Mesenteric fat pad (tissue), 1 donor: ENCODE measurements at places on chromosomes 7 and 10. TPM values are rescaled to one million over a fixed set of nuclear protein-coding genes. Genes with fewer than 3 reads are reported as not detected.

FANK1 gene
- total RNA-seq: 0.42 TPM

- DNase-seq: peak; percentile 43
Observed at GRCh38 chr7:3143869-3144775, 100.5 kb upstream of the CARD11 start.

DNA sequence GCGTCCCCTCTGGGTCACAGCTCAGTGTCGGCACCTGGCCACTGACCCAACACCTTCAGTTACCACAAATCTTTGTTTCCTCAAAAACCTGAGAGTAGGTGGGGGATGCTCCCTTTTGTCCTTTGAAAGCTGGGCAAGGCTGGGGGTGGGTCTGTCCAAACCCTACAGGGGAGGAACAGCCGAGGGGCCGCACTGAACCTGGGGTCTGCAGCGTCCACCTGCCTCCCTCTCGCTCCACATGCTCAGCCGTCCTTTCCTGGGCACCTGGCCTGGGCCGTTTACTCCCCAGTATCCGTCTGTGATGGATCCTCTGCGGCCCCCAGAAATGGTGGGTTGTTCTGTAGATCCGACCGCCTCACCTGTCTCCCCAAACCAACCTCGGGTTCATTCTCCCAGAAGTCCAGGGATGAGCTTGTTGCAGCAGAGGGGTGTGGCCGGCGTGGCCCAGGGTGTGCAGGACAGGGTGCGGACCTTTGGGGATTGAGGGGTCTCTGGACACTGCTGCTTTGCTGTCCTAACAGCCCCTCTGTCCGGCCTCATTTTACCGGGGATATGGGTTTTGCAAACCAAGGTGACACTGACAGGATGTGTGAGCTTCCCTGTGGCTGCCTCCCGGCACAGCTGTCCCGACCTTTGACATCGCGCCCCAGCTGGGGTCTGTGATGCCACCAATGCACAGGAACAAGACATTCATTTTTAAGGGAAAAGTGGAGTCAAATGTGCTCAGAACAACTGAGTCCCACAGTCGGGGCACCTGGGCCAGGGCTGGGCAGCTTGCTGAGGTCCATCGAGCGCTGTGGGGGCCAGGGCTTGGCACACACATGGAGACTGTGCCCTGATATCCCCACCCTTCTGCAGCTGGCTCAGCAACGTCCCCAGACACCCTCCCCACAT, 115.9 kb downstream of the VIPR2 start:
- peak; percentile 78 for DNase-seq

- no peak for DNase-seq
Observed at GRCh38 chr7:43592326-43592725, 9.4 kb downstream of the STK17A start.

- no peak for DNase-seq
Observed at GRCh38 chr7:66304536-66304935, 99.4 kb downstream of the TPST1 start.

DNA sequence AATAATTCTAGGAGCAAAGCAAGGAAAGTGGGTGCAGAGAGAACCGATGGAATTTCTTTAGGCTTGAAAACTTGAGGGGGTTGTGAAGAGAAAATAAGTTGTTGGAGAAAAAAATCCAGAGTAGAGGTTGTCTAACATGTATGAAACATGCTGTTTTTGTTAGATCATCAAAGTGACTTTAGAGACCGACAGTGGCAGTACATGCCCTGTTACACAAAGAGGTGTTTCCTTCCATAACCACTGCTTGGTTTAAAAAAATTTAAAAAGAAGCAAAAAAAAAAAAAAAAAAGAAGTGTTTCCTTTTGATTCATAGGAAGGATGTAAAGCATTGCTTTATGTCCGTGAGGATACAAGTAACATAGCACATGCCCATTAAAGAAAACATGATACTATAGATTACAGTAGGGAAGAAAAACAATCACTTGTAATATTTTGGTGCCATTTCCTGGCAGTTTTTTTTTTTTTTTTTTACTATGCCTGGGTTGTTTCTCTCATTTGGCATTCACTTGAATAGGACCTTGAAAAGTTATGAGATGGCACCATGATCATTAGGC, 6.1 kb downstream of the ENTPD1 start:
- DNase-seq: no peak

- no peak for DNase-seq
Observed at GRCh38 chr10:121324678-121325213, 273.5 kb downstream of the FGFR2 start.

- no peak for DNase-seq
Observed at GRCh38 chr7:94632338-94633013, 23.5 kb downstream of the SGCE start.

ADRB1 gene
- total RNA-seq: 14.1 TPM
